Keratinocyte (primary cell): ENCODE measurements at places on chromosomes 6 and 20. TPM values are rescaled to one million over a fixed set of nuclear protein-coding genes. Genes with fewer than 3 reads are reported as not detected.

Gene SLC35D3
- polyA plus RNA-seq = not detected in 3 replicates

DNA sequence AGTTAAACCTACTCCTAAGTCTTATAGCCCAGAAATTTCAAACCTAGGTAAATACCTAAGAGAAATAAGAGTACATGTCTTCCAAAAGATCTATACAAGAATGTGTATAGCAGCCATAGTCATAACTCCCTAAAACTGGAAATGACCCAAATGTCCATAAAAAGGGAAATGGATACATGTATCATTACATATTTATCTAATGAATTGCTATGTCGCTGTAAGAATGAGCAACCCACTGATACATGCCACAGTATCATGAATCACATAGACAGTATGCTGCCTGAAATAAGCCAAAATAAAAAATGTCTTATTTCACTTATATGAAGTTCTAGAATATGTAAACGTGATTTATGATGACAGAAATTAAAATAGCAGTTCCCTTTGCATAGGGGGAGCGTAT is 679.5 kb downstream of the MAFB start:
- peak; percentile 17 for DNase-seq

Gene TNFAIP3
- polyA plus RNA-seq = 73.3 to 141 TPM (median 109 TPM) in 3 replicates

DNA sequence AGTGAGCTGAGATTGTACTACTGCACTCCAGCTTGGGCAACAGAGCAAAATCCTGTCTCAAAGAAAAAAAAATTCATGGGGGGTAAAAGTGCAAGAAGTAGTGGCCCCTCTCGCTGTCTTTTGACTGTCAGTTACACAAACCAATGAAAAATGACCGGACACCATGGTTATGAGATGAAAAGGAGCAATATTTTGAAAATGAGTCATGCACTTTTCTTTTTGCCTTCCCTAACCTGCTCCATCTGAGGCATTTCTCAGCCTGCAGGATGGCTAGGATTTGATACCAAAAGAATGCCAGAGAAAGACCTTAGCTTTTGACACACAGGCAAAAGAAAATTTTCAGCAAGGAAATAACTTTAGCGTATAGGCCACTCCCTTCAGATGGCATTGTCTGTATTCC is 181.7 kb upstream of the ARID1B start:
- no peak for DNase-seq

DNA sequence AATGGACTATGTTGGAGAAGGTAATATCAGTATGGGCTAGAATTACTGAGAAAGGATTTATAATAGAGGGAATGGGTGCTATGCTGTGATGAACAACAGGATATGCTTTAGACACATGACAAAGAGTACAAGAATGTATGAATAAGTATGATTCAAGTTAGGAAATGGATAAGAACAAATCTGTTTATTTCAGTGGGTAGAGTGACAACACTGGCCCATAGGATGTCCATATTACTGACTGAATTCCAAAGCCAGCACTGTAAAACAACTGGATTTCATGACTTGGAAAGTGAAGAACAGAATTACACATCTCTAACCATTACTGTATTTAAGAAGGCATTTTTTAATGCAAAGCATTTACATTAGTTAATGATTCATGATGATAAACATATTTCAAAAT is 35.9 kb downstream of the EPM2A start:
- peak; percentile 40 for DNase-seq

Gene PRPF6
- 24.5 to 32.8 TPM (median 30.5 TPM) in 3 replicates for polyA plus RNA-seq

DNA sequence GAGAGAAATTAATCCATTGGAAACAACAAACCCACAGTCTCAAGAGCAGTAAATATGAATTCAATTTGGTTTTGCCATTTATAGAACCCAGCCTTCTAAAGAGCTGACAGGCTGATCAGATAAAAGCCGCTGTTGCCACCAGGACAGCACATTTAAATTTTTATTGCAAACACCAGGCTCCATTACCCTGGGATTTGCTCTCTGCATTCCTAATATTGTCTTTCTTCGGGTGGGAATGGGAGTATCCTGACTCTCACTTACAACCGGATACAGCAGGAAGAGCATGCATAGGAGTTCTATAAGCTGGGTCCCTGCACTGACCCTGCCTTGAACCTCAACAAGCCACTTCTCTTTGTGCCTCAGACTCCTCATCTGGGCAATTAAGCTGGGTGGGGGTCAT is 142.9 kb downstream of the LRFN2 start:
- DNase-seq = no peak

DNA sequence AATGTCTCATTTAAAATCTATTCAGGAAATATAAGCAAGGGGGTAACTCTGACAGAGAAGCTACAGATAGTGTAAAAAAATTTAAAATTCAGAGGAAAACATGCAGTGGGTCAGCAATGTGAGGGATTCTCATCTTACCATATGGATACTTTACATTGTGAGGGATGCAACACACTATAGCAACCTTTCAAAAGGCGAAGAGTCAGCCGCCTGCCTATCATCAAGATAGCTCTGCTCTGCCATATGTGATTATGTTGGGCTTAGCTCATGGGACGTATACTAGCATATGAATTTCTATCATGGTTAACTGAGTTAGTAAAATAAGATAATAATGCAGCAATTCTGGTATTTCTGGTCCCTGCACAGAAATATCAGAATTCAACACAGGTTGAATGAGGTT is 130.9 kb downstream of the MAP3K7 start:
- no peak for DNase-seq

GRCh38 chr6:156562019-156562418 is 215.2 kb upstream of the ARID1B start:
- no peak for DNase-seq

- no peak for DNase-seq
Measured at GRCh38 chr6:154561750-154562149, 51.3 kb upstream of the CNKSR3 start.

DNA sequence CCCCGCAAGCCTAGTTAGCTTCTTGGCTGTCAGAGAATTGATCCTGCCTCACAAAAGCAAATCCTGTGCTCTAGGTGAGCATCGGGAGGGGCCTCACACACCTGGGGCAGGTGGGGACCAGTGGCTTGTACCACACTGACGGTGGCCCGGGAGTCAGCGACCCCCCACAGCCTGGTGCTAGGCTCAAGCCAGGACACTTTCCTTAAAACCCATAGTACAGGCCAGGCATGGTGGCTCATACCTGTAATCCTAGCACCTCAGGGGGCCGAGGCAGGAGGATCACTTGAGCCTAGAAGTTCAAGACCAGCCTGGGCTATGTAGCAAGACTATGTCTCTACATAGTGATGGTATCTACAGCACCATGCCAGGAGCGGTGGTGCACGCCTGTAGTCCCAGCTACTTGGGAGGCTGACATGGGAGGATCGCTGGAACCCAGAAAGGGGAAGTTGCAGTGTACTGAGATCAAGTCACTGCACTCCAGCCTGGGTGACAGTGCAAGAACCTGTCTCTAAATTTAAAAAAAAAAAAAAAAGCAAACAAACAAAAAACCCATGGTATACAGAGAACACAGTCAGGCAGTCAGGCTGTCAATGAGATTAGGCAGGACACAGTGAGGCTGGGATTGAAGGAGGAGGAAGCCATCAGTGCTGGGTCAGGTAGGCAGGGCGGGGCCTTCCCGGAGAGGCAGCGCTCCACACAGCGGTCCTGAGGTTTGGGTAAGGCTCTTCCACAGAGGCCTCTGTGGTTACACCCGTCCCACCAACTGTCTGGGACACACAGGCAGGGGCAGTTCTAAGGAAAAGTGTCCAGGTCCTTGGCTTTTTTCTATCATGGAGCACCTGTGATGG is 41.3 kb downstream of the SYNJ2 start:
- DNase-seq = no peak

- peak; percentile 40 for DNase-seq
Measured at GRCh38 chr20:54649511-54649962, 174.1 kb downstream of the DOK5 start.

GRCh38 chr6:125477156-125477555 is 175.4 kb upstream of the HDDC2 start:
- no peak for DNase-seq

DNA sequence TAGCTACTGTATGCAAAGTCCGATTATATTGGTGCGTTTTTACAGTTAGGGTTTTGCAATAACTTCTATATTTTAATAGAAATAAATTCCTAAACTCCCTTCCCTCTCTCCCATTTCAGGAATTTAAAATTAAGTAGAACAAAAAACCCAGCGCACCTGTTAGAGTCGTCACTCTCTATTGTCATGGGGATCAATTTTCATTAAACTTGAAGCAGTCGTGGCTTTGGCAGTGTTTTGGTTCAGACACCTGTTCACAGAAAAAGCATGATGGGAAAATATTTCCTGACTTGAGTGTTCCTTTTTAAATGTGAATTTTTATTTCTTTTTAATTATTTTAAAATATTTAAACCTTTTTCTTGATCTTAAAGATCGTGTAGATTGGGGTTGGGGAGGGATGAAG is 13.7 kb upstream of the PLCG1 start:
- DNase-seq = no peak

Gene ASF1A
- 9.6 to 19.9 TPM (median 10.1 TPM) in 3 replicates for polyA plus RNA-seq

DNA sequence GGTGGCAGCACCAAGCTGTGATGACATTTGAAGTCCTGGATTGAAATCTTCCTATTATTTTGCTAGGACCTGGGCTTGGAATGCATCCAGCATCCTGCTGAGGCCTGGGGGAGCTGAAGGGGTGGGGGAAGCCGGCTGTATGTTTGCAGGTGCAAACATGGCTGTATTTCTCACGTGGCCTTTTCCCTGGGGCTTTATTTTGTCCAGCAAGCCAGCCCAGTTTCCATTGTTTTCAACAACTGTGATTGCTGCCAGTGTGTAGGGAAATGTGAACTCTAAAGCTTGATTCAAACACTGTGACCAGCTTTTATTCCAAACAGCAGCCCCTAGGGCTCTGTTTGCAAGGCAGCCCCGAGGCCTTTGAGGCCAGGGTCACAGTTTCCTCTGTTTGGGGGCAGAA is 683.0 kb downstream of the DHX35 start:
- DNase-seq = no peak

- DNase-seq = no peak
Measured at GRCh38 chr6:43178150-43178549, 3.8 kb upstream of the CUL9 start.

- no peak for DNase-seq
Measured at GRCh38 chr20:24632581-24632980, 163.2 kb downstream of the SYNDIG1 start.

DNA sequence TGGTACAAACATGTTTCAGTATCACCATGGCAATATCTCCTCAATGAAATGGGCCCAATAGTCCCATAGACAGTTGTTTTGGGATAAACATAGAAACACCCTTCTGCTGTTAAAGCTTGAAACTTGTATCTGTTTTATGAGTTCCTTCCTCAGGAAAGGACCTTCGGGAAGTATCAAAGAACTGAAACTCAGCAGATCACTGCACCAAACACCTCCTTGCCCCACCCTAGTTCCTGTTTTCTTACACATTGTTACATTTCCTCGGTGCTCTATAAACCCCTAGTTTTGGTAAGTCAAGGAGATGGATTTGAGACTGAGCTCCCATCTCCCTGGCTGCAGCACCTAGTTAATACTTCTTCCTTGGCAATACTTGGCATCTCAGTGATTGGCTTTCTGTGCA is 73.8 kb upstream of the ECI2 start:
- DNase-seq = no peak

Gene ADTRP
- 12.7 to 43.5 TPM (median 16.7 TPM) in 3 replicates for polyA plus RNA-seq

GRCh38 chr6:79814940-79815339 is 132.4 kb downstream of the ELOVL4 start:
- no peak for DNase-seq

GRCh38 chr6:105869835-105870440 is 216.2 kb upstream of the PRDM1 start:
- no peak for DNase-seq

Gene CCN5
- 0.50 TPM in 1 of 3 replicates, not detected in the others for polyA plus RNA-seq

Gene FBXO30
- 3.9 to 6.4 TPM (median 4.3 TPM) in 3 replicates for polyA plus RNA-seq

Gene CYP39A1
- polyA plus RNA-seq = 0.77 to 1.6 TPM (median 1.5 TPM) in 3 replicates

DNA sequence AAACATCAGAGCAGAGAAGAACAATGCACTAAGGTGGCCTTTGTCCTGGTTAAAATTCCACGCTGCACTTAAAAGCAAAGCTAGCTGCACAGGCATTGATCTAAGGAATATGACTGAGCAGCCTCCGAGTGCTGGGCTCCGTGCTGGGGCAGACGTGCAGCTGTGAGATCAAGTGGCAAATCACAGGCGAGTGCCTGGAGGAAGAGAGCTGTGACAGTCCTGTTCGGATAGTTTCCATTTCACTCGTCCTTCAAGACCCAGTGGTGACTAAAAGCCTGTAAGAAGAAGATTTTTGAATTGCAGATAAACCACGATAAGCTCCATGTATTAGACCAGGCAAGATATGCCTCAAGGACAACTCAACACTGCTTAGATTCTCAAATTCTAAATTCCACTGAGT is 247.9 kb downstream of the ANKRD60 start:
- DNase-seq = no peak

Gene HRH3
- polyA plus RNA-seq = not detected in 3 replicates

DNA sequence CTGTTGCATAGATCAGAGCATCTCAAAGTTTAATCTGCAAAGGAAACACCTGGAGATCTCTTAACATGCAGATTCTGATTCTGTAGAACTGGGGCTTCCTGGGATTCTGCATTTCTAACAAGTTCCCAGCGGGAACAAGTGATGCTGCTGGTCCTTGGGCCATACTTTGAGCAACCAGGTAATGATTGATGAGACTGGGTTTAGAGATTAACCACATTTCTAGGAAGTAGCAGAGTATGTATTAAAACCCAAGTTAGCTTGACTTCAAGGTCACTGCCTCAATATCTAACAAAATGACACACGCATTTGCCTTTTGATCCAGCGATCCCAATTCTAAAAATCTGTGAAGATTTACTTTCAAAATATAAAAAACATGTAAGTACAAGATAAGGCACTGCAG is 83.0 kb upstream of the DTNBP1 start:
- no peak for DNase-seq

DNA sequence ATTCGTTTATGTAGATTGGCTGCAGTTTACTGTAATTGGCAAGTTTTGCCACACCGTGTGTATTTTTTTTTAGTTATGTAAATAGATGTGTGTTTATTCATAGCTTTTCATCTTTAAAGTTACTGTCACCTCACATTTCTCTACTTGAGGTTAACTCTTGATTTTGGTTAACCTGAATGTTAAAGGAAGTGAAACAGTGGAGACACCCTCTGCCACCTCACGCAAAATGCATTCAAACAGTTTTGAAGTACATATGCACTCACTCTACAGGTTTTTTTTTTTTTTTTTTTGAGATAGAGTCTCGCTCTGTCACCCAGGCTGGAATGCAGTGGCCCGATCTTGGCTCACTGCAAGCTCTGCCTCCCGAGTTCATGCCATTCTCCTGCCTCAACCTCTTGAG is 17.7 kb downstream of the OR2A4 start:
- DNase-seq = no peak

Gene C6orf15
- 0.08 to 0.35 TPM (median 0.30 TPM) in 3 replicates for polyA plus RNA-seq
